ENCODE measurements at places on chromosomes 7 and 10.

DNA sequence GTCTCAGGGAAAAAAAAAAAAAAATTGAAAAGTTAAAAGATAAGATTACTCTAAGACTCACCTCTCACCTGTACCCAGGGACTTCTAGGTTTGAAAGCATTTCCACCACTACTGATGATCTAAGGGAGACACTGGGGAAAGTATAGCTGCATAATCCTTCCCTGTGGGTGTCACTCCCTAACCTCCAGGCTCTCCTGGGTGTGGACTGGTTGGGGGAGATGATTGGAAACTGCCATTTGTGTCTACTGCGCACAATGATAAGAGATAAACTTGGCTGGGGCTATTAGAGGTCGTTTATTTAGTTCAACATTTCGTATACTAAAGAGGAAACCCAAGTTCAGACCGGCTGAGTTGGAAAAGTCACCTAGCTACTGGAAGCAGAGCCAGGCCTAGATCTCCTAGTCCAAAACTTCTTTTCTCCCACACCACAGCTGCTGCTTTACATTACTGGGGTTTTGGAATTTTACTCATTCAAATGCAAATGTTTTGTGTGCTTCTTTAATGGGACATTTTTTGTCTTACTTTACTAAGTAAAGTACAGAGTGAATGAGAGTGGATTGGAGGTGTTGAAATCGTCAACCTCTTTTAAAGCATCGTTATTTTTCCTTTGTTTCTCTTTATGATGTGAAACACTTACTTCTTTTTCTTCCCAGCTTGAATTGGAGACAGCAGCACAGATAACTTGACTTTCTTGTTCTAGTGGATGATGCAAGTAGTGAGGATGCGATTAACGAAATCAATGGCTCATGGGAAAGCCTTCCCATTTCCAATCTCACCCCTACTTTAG lies 22.3 kb upstream of the SEC61G start:
- no peak for DNase-seq

DNA sequence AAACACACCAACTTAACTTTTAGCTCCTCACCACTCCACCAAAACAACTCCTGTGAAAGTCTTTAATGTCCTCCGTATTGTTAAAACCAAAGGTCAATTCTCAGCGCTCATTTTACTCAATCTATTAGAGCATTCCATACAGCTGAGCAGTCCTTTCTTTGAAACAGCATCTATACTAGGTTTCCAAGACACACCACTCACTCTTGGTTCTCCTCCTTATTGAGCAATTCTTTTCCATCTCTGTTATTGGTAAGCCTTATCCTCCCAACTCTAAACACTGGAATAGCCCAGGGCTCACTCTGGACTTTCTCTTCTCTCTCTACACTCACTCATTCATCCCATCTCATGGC lies 34.9 kb downstream of the COA1 start:
- DNase-seq = peak; percentile 45

GRCh38 chr7:44563171-44563679 lies 10.5 kb downstream of the DDX56 start:
- no peak for DNase-seq

DNA sequence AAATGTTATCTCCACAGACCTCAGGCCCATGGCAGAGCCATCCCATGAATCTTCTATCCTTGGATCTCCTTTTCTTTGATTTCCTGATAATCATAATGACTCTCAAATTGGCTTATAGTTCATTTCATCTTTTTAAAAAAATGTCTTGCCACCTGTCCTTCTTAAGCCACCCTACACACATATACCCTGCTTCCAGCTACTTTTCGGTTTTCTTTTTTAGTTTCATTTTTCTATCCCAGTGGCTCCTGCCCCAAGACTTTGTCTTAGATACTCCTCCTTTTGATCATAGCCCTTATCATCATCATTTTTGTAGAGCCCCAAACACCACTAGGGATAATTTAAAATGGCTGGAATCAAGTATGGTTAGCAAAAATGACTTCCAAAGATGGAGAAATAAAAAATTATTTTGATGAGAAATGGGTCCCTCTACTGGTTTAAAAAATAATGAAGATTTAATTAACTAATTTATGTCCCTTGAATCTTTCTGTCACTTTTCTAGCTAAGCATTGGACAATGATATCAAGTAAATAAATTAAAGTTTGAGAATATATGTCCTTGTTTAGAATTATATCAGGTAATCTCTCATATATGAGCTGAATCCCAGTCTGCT lies 277.3 kb upstream of the SEMA3D start:
- peak; percentile 2 for DNase-seq

DNA sequence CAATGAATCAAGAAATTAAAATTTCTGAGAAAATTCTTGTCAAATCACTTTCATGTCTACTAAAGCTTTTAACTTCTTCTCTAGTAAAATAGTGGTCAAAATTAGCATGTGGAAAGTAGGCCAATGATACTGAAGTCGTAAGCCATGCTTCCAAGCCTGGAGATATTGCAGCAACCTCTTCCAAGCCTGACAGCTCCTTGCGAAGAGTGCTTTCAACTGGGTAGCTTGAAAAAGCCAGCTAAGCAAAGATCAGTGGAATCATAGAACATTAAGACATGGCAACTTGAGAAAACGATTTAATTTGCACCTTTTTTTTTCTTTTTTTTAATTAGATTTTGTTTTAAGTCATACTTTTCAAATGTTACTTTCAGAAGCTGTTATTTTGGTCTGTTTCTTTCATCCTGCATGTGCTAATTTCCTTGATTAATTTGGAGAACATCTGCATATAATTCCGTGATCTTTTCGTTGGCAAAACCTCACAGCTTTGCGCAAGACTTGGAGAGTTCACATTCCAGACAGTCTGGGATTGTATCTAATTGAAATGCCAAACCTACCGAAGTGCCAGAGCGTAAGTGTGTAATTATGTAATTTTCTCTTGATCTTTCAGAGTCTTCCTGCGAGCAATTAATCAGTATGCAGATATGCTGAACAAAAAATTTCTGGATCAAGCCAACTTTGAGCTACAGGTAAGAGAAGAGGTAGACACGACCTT lies 142.2 kb upstream of the INSYN2A start:
- DNase-seq = peak; percentile 53

DNA sequence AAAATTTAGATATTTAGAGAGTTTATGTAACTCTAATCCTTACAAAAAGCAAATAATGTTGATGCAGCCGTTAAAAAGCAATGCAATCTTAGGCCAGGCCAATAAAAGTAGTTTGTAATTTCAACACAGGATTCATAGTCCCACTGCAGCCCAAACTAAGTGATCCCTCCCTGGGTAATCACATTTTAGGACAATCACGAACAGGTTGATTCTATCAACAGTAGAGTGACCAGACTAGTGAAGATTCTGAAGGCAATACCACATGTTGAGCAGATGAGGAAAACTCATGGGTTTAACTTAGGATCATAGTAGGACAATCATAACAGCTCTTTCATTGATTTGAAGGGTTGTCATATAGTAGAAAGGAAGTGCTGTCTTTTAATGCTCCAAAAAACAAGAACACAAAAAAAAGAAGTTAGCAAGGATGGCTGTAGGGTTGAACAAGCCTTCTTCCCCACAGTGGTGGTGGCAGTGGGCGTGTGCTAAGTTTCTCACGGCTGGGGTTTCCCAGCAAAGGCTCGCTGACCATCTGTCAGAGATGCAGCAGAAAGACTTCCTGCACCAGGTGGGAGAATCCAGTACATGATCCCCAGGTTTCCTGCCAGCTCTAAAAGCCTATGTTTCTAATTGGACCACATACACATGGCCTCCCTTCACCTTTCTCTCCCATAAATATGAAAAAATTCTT lies 212.2 kb downstream of the CHRM2 start:
- DNase-seq = peak; percentile 6

DNA sequence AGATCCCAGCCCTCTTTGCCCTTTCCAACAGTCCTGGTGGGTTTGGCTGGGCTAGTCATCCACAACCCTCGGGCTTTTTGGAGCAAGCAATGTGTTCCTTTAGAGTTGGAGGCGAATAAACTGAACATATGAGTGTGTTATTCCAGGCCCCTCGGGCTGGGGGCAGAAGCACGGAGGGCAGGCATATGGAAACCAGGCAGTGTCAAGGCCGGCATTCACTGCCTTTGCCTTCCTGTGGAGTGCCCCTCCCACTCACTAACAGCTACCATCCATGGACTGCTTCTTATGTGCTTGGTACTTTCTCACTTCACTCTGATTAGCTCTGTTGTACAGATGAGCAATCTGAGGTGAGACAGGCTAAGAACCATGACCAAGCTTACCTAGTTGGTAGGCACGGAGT lies 53.9 kb upstream of the EFCAB10 start:
- no peak for DNase-seq

GRCh38 chr7:20408467-20408826 lies 77.7 kb downstream of the ITGB8 start:
- peak; percentile 41 for DNase-seq

DNA sequence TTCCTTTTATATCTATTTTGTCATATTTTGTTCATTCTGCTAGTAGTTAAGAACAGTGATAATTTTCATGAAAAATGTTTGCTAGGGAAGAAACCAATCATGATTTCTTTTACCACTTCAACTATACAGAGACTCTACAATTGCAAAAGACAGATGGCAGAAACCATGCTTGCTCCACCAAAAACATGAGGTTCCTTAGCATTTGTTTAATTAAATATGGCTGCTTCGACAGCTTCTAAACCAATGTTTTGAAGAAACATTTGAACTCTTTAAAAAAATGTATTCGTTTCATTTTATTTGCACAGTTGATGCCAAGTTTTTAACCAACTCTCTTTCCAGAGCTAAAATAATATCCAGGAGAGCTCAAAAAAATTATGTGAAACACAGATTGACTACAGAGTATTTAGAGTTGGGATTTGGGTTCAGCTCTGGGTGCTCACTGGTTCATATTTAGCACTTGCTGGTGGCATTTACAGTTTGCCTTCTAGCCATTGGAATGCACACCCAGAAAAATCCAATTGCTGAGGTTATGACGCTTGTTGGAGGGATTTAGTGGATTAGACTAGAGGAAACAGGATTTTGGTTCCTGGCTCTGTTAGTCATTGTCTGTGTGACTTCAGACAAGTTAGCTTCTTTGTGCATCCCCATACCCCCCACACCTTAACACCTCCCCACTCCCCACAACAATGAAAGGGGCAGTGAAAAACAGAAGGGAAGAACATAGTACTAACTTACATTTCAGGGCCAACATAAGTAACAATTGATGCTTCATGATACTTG lies 35.8 kb upstream of the SDHAF3 start:
- no peak for DNase-seq

DNA sequence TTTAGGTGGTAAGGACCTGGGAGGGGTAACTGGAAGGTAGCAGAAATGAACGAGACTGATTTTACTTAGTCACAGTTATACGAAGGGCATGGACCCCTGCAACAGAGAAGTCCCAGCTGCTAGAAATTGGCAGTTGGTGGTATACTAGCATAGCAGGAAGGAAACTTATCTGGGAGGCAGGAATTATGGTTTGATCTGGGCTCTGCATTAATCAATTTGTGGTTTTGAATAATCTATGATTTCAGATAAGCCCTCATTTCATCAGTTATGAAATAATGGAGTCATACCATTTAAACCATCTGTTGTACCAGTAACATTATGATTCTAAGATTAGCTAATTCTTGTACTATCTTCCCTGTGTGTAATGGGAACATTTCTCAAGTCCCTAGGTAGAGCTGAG lies 54.0 kb upstream of the TMEM229A start:
- no peak for DNase-seq

GRCh38 chr7:132430861-132431822 lies 145.1 kb downstream of the PLXNA4 start:
- peak; percentile 91 for DNase-seq

DNA sequence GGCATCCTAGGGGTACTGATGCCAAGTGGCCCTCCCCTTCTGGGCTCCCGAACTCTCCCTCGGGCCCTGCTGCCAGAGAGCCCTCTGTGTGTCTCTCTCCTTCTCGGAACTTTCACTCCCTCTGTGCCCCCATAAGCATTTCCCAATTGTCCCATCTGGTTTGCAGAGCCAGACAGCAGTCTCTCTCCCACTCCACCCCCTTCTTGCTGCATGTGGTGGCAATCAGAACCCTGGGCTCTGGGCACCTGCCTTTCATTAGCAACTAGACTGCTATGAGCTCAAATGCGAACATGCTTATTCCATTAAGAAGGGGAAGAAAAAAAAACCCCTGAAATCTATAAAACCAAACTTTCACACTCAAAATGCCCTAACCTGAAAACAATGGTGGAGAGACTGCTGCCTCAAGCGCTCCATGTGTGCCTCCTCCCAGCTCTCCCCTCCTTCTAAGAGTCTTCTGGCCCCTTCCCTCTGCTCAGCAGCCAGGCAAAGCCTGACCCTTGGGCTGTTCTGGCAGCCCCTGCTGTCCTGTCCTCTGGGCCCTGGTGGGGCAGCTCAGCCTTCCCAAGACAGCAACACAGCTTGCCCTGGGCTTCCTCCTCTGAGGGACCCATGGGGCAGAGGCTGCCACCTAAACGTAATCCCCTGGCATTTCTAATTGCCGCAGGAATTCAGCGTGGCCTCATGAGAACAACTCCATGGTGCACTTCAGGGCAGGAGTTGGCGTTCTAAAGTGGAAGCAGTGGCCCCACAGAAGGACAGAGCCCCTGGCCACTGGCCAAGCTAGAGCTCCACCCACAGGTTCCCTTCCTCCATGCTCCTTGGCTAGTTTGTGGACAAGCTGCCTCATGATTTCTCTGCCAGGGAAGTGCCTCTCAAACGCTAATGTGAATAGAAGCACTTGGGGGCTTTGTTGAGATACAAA lies 415.4 kb downstream of the PLXNA4 start:
- DNase-seq = peak; percentile 41

- no peak for DNase-seq
Observed at GRCh38 chr10:79436066-79436849, 9.2 kb downstream of the ZCCHC24 start.

DNA sequence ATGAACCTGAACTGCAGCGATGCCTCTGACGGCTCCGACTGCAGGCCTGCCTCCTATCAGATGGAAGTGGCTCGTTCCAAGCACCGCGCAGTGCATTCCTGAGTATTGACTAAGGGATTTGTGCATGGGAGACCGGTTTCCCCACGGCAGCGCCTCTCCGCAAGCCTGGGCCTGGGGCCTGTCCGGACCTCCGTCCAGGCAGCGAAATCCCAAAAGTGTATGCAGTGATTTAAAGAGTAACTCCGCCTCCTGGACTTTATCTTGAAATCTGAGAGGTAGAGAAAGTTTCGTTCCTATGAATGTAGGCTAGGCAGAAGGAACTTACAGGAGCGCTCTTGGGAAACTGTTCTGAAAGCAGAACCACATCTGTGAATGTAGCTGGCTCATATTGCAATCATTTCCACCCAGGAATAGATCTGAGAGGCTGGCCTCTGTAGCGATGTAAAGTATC lies 106.2 kb upstream of the CELF2 start:
- DNase-seq = peak; percentile 80

GRCh38 chr7:117871778-117872538 lies 1.3 kb downstream of the CTTNBP2 start:
- DNase-seq = no peak

Data from AG08395 (cell line).